ENCODE measurements at places on chromosomes 2 and 18.

- no peak for DNase-seq
Observed at GRCh38 chr18:33123862-33124518, 316.5 kb downstream of the CCDC178 start.

DNA sequence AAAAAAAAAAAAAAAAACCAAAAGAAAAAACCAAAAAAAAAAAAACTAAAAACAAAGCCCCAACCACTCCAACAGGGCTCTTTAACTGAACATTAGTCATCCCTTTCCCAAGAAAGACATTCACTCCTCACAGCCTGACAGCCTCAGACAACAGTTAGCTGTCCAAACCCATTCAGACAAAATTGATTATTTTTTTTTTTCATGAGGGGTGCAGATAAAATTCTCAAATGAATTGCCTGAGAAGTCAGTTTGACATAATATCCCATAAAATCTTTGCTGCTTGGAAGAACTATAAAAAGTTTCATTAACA is 206.1 kb upstream of the REV1 start:
- no peak for DNase-seq

GRCh38 chr2:128617029-128617590 is 298.4 kb upstream of the HS6ST1 start:
- no peak for DNase-seq

- no peak for DNase-seq
Observed at GRCh38 chr2:129709956-129710598, 269.4 kb upstream of the RAB6C start.

- peak; percentile 95 for DNase-seq
Observed at GRCh38 chr2:84939426-84940087, 31.4 kb upstream of the KCMF1 start.

GRCh38 chr2:127011231-127011661 is 95.7 kb downstream of the BIN1 start:
- no peak for DNase-seq

Measured in T-helper 1 cell (primary cell).